Endothelial cell of umbilical vein (primary cell): ENCODE measurements at places on chromosomes 5 and 9. TPM values are rescaled to one million over a fixed set of nuclear protein-coding genes. Genes with fewer than 3 reads are reported as not detected.
A peak's percentile ranks its signal among the peaks of the same experiment; 100 is the strongest.

GRCh38 chr9:134870746-134871662 is 9.6 kb upstream of the FCN2 start:
- no peak for DNase-seq

DNA sequence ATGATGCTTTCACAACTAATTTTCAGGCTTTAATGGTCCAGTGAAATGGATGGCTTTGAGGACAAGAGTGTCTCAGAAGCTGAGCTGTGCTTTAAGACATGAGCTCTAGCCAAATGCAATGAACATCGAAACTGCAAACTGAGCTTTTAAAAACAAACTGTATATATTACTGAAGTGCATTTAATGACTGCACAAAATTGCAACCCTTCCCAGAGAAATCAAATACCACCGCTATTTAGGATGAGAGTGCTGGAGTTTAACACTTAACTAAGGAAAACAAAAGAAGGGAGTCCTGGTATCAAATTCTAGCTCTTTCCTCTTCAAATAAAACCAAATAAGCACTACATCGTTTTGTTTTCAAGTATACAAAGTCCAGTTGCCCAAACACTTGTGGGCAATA is 163.9 kb downstream of the SLF1 start:
- DNase-seq = no peak

DNA sequence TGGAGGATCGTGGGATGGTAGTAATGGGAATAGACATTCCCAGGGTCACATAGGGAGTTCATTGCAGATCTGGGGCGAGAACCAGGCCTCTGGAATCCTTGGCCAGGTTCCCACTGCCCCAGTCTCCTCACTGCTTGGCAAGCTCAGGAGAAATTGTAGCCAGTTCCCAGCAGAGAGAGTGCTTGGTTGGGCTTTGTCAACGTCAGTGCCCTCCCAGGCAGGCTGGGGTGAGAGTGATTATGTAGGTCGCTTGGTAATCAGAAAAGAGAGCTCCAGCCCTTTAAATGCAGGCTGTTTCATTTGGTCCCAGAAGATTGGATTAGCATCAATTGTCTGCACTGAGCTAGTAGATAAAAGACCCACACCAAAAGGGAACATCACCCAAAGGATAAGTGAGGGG is 51.8 kb upstream of the GALNT10 start:
- DNase-seq = no peak

DNA sequence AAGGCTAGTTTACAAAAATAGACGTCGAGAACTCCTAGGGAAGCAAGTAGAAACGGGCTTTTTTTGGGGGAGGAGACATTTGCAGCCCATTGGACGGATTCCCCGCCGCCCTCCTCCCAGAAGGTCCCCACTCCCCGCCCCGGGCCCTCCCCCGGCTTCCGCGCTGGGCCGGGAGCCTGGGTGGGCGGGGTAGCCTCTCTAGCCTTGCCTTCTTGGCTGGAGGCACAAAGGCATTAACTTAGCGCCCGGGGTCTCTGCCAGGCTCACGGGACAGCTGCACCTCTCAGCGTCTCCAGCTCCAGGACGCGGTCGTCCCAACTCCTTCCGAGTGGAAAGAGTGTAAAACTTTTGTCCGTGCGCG is at the start of gene DMRTA1:
DMRTA1 (plus strand) TSS at position 236 of the 361 bp plus-strand sequence. CDS start 242 bp downstream, outside the sequence.
- DNase-seq = peak; percentile 80

DNA sequence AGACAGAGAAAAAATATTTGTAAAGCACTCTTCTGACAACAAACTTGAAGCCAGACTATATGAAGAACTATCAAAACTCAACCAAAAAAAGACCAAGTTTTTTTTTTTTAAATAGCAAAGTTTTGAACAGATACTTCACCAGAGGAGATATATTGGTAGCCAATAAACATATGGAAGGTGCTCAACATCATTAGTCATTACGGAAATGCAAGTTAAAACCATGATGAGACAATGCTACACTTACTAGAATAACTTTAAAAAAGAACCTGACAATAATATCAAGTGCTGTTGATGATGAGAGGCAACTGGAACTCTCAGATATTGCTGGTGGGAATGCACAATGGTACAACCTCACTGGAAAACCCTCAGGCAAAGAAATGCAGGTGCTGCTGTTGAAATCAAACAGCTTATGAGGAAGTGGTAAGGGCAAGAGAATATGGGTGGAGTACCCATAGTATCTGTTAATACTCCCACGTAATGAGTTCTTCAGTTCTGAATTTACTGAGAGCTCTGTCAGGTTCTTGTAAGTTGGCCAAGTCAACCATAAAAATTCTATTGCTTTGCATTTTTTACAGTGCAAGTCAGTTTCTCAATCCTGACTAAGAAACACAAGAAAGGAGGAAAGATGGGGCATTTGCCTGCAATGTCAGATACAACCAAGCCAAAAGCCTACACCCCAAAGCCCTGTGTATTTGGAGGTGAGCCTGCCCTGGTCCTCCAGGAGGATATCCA is 87.3 kb upstream of the GNAQ start:
- DNase-seq = no peak

- DNase-seq = no peak
Observed at GRCh38 chr9:122978601-122979000, 37.8 kb downstream of the RABGAP1 start.

- DNase-seq = no peak
Observed at GRCh38 chr5:174947548-174947947, 223.2 kb downstream of the MSX2 start.

DNA sequence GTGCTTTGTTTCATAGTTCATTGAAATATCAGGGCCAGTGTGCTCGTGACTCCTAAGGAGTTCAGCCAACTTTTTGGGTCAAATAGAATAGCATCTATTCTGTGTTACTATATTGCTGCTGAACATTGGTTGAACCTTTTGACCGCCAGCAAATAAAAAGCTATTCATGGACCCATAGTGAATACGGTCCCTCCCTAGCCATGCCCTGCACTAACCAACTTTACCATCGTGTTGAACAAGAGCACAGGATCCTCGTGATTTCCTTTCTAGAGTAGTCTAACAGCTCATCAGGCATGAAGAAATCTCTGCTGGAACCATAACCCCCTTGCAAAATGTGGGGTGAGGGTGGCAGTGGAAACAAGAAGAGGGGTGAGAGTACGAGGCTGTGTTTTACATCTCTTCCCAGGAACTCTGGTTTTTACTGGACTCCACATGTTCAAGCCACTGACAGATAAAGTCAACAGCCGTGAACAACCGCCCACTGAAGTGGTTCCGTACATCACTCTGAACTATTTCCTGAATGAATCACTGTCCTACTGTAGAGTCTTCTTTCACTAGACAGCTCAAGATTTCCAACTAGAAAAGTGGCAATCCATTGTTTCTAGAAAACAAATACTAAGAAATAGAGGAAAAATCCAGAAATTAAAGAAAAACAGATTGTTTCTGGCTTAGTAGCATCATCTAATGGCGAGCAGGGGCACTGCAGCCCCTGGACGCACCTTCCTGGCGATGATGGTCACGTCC is 70.1 kb upstream of the SPATA31E1 start:
- peak; percentile 49 for DNase-seq

DNA sequence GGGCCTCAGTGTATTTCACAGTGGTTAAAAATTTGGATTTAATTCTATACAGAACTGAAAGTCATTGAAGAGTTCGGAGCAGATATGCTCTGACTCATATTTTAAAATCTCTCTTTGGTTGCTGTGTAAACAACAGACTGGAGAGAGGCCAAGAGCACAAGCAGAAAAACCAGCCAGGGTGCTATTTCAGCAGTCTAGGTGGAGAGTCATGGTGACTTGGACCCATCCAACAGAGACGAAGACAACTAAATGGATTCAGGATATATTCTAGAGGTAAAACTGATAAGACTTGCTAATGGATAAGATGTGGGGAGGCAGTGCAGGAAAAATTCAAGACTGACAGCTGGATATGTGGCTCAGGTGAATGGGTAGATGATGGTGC is 168.9 kb downstream of the MAPKAP1 start:
- DNase-seq = peak; percentile 84

GRCh38 chr5:92659246-92659645 is 921.8 kb downstream of the NR2F1-AS1 start:
- no peak for DNase-seq

GRCh38 chr5:150642991-150643710 is 2.7 kb downstream of the SYNPO start:
- no peak for DNase-seq

GRCh38 chr5:144024090-144024489 is 146.4 kb downstream of the YIPF5 start:
- no peak for DNase-seq

DNA sequence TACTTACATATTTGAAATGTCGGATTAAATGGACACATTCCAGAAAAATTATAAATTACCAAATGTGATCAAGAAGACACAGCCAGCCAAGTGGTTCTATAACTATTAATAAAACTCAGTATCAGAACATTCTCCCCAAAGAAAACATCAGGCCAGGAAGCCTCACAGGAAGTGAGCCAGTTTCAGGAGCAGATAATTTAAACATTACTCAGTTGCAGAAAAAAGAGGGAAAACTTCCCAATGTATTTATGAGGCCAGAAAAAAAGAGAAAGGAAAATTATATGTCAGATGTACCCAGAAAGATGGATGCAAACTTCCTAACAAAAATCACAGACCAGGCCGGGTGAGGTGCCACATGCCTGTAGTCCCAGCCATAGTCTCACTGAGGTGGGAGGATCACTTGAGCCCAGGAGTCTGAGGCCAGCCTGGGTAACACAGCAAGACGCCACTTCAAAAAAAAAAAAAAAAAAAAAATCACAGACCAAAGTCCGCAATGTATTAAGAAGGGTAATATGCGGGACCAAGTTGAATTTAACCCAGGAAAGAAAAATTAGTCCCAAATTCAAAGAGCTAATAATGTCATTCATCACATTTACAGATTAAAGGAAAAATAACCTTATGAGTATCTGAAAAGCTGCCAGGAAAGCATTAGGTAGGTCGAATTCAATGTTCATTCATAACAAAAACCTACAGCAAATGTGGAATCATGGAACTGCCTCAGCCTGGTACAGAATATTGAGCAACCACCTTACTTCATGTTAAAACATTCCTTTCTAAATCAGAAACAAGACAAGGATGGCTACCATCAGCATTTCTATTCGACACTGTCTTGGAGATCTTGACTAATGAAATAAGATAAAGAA is 37.2 kb upstream of the NRARP start:
- peak; percentile 81 for DNase-seq

DNA sequence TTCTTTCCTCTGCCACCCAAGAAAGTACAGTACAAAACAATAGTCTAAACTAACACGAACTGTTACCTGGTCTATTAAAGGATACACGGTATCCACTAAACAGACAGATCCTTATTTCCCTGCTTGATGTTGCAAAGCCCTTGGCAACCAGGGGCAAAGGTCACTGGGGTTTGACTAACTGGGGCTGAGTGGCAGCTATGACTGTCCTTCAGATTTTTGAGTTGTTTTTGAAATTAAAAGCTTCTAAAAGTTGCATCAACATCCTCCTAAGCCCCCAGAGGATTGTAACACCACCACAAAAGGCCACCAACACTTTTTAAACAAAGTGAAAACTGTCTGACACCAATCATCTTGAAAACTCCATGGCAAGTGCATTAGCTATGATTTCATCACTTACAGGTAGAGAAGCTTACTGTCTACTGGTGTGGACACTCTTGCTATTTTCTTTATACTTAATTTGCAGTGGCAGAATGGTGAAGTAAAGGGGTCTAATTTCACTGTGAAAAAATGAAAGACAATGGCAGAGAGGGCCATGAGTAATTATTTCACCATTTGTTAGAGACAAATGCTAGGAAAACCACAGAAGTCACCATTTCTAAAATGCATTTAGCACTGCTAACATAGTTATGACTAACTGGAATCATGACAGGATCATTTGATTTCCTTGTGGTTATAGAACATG is 292.4 kb downstream of the EFNA5 start:
- no peak for DNase-seq

DNA sequence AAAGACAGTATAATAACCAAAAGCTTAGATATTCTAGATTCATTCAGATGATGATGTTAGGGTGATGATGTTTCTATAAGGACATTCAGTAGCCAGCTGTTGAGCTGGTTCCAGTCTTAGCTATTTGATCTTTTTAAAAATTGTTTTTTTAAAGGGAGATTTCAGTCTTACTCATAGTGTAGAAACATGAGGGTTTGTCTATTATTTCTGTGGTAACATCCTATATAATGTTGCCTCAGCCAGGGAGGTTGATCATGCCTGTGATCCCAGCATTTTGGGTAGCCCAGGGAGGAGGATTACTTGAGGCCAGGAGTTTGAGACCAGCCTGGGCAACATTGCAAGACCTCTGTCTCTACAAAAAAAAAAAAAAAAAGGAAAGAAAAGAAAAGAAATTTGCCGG is 167.8 kb downstream of the DOCK2 start:
- no peak for DNase-seq

DNA sequence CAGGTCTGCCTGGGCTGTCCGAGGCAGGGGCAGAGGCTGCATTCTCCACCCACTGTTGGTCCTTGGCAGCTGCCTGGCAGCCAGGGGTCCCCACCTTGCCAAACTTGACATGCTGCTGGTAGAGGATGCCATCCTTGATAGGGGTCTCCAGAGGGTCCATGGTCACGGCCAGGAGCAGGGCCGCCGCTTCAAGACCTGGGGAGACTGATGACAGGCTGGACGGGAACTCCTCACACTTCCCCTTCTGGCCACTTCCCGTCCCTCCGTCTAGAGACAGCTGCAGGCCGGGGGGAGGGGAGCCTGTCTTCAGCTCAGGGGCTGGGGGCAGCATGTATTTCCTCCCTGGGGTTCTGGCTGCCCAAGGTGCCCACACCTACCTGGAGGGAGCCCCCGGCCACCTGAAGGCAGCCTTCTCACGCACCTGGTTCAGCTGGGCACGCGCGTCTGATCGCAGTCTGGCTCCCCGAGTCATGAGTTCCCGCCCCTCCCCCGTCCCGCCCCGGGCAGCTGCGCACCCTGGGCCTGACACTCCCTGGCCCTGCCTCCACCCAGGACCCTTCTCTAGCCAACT is at the start of gene DOK3:
DOK3 (minus strand) TSS at position 446 of the 571 bp plus-strand sequence; CDS start at position 160, 286 bp downstream.
- peak; percentile 21 for DNase-seq

- DNase-seq = no peak
Observed at GRCh38 chr5:14068136-14068535, 75.0 kb upstream of the TRIO start.

- DNase-seq = no peak
Observed at GRCh38 chr5:122155546-122155945, 26.2 kb downstream of the ZNF474 start.

The CAMSAP1 gene
- 25.5 and 30.6 TPM in 2 replicates for total RNA-seq

The KIF4B gene
- total RNA-seq = 0.14 and 0.44 TPM in 2 replicates

The CDX1 gene
- not detected in 2 replicates for total RNA-seq

The MACIR gene
- total RNA-seq = 9.3 and 9.6 TPM in 2 replicates

The SMIM33 gene
- not detected in 2 replicates for total RNA-seq

The HAUS6 gene
- 18.9 and 19.6 TPM in 2 replicates for total RNA-seq

The ESM1 gene
- total RNA-seq = 577 and 781 TPM in 2 replicates

The TDRD7 gene
- 11.2 and 11.5 TPM in 2 replicates for total RNA-seq

The TLR4 gene
- total RNA-seq = 38.6 and 41.7 TPM in 2 replicates
